ENCODE measurements at places on chromosomes 6 and 20.

DNA sequence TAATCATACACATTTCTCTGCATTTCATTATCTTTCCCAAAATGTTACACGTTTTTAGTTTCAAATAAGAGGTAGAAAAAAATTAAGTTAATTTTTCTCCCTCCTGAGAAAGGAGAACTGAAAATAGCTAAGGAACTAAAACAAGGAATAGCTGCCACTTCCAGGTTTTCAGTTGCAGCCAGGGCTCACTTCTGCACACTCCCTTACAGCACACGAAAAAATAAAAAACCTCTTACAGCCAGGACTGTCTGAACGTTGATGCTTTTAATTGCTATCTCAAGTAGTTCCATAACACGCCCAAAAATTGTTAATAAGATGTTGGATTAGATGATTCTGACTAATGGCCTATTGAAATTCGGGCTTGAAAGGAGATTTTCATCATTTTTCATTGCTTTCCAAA lies 153.7 kb upstream of the THBS2 start:
- no peak for DNase-seq

DNA sequence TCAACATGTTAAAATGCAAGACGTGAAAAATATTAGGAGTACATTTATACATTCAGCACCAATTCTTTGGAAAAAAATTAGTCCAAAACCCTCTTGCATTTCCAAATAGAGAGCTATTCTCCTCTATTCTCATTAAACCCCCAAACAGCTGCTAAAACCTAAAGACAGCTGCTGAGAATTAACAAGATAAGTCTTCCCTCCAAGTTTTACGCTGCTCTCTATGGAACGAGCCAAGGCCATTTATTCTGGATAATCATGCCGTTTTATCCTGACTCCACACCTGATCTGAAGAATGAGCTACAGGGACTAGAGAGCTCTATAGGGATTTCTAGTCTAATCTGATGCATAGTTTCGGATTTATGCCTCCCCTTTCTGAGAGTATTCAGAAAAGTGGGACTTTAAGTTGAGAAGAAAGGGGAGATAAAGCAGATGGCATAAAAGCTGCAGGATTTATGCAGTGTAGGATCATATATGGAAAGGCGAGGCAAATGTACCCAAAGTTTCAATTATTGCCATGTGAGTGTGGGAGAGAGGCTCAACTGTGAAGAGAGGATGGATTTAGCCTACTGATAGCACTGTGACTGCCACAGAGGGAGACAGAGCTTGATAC lies 64.7 kb upstream of the HS3ST5 start:
- DNase-seq: no peak

- DNase-seq: no peak
These were observed 125.0 kb upstream of the TSHZ2 start for GRCh38 chr20:52847029-52847660.

GRCh38 chr6:33420491-33421343 lies 852 bp downstream of the SYNGAP1 start:
- peak; percentile 35 for DNase-seq

- DNase-seq: no peak
These were observed 47.3 kb upstream of the TNFAIP3 start for GRCh38 chr6:137819740-137820139.

DNA sequence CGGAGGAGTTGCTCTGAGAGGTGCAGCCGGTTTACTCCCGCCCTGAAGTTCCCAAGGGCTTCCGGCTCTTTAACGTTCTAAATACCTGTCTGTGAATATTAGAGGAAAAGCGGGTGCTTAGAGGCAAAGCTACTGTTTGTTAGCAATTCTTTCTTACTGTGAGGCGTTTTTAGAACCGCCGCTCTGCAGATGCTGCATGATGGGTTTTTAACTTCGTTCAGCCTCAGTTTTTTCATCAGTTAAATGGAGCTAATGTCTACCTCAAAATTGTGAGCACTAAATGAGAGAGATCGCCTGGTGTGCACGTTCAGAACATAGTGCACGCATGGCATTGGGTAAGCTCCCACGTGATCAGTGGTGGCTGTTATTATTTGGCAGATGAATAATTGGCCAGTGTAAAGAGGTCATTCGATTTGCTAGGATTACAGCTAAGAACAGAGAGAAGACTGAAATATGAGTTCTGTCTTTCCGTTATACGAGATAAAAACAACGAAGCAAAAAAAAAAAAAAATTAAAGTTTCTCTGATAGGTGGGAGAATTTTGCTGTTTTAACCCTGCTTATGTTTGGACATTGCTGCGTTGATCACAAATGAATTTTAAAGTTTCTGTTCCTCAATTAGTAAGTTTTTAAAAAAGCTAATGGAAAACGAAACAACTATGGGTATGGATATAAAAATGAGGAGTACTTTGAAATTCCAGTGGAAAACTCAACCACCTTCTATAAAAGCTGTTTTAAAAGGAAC lies 660 bp upstream of the TFB1M start:
- peak; percentile 89 for DNase-seq

DNA sequence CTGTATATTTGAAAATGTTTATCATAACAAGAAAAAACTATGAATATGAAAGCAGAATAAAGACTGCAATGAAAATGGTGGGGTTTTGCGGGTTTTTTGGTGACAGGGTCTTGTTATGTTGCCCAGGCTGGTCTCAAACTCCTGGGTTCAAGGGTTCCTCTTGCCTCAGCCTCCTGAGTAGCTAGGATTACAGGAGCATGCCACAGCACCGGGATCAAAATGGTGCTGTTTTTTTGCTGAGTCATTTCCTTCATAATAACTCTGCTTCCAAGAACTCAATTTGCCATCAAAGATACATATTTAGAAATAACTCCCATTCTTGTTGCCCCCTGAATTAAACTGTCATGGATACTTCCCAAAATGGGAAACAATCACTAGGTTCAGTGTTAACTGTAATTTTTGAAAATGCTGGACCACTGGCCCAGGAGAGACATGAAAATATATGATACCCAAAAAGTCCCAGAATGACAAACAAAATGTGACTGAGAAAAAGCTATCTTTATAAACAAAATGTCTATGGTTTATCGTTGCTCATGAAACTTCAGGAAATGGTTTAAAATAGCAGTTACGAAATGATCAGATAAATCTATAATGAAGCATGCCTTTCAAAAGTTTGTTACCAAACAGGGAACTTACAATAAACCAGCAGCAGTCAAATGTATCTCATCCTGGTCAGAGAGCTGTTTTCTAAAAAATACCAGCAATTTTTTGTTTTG lies 32.2 kb downstream of the ILRUN start:
- peak; percentile 65 for DNase-seq

GRCh38 chr6:13641315-13641714 lies 26.2 kb downstream of the NOL7 start:
- DNase-seq: peak; percentile 25

DNA sequence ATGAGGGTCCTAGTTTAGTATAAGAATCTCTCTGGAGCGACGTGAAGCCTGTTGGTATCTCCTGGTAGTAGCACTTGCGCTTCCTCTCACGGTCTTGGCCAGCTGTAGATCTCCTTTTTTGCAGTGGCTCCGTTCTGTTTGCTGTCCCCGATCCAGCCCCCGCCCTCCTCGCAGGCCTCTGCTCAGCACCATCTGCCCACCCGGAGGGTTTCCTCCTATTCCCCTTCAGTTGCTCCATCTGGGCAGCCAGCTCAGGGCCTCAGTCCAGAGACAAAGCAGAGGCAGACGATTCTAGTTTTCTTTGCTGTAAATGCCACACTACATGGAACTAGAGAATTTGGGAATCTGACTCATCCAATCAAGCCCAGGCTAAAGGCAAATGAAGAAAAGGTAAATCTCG lies 126.6 kb downstream of the TIAM2 start:
- DNase-seq: no peak

GRCh38 chr6:122833021-122833491 lies 44.0 kb downstream of the SMPDL3A start:
- DNase-seq: no peak

DNA sequence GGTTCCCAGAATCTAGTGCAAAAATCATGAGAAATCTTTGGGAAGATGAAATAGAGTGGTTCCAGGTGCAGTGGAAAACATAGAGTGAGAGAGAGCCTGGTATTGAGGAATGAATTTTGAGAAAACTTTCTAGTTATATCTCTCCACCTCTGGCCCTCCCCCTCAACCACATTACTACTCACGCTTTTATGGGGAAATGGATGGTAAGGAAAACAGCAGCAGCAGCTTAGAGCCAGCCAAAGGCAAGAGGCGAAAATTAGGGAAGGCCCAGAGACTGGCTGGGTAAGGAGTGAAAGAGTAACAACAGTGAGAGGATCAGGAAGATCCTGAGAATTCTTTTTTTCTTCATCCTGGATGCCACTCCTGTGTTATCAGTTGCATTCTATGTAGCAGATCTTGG lies 187.9 kb upstream of the ECI2 start:
- no peak for DNase-seq

DNA sequence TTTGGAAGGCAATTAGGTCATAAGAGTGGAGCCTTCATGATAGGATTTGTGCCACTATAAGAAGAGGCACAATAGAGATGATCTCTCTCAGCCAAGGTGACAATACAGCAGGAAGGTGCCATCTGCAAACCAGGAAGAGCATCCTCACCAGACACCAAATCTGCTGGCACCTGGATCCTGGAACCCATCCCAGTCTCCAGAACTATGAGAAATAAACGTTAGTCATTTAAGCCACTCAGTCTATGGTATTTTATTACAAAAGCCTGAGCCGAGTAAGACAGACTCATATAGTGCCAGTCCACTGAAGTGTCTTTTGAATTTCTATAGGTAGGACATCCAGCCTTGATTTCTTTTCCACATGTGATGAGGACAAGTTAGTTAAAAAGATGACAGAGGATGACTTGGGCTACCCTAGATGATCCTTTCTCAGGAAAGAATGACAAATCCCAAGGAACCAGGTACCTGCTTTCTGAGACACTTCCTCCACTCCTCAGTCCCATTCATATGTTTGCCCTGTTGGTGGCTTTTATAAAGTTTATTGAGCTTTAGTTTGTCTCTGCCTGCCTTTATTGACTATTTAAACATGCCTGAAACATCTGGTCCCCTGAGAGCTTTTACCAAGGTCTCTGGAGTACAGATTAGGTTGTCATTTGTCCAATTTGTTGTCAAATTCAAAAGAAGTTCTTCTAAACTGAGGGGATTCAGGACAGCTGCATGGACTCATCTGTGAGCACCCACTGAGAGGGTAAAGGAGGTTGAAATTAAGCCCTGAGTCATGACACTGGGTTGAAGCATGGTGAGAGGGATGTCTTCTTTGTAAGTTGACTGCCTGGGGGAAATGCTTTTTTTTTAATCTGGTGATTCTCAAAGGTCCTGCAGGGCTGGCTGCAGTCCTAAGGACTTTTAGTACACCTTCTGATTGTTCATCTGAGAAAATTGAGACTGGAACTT lies 165.0 kb upstream of the PLCB4 start:
- DNase-seq: no peak

DNA sequence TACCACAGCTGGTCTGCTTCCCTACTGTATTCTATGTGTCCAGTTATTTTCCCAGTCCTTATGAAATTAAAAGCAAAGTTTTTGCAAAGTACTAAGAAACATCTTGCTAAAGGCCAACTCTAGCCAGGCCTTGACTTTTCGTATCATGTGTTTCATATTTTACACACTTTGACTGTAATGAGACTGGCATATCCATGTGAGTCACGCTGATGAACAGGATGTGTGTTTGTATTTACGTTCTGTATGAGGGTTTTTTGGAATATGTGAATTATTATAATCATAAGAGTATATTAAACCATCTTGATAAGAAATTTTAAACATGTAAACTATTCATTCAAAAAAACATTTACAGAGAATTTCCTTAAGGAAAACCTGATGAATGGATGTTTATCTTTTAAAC lies 59.7 kb downstream of the EYA4 start:
- no peak for DNase-seq

DNA sequence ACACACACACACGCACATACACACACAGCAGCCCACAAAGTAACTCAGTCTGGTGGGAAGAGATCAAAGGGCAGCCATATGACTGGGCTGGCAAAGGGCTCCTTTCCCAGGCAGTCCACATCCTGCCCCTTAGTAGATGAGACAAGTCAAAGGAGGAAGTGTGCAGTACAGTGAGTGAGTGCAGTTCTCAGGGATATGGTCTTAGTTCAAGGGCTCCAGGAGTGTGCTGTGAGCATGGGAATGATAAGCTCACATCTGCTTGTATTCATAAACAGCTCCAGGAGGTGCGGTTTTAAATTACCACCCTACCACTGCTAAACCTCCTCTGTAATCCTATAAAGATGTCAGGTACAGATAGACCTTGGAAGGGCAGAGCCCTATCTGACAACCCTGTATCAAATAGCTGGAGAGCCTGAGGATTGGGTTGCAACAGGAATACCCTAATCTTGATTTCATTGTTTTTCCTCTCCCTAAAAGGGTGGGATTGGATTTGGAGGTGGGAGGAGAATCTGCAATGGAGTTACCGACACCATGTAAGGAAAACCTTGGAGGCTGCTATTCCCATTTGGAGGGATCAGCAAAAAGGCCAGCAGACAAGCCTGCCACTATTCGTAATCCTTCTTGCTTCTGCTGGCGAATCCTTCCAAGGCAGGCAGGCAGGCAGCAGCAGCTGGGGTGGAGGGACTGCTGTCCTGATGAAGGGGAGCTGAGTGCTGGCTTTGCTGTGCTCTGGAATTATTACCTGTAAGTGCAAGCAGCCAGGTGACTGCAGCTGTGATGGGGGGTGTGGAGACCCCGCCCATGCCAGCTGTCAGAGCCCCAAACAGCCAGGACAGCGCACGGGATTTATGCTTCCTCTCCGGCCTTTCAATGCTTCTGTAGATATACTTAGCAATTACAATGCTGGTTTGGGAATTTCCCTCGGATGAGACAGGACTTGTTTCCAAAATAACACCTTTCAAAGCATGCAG lies 342.7 kb downstream of the PRL start:
- DNase-seq: peak; percentile 64

DNA sequence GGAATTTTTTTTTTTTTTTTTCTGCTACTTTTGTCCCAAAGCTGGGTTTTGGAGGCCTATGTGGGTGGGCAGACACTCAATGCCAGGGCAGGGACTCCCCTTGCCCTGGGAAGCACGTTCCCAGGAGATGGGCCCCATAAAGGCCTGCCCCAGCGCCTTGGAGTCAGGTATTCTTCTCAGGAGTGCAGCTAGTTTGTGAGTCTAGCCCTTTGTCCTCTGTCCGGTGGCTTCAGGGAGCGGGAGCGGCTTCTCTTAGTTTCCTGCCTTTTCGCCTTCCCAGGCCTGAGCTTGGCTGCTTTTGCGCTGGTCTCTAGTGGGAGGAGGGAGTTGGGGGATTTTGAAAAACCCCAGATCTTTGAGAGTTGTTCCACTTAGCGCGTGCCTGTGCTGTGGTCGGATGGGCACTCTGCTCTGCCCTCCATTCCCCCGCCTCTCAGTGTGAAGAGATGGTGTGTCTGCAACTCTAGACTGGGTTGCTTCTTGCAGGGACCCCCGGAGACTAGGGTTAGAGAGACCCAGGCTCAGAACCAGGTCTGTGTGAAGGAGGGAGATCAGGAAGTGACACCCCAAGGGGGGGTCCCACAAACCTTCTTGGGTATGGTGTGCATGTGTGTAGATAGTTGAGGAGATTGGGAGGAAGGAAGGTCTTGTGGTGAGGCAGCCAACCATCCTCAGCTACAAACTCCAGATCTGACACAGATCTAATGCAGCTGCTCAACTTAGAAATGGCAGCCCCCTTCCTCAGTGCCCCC lies 1.3 kb downstream of the PLCG1 start:
- DNase-seq: peak; percentile 17

- no peak for DNase-seq
These were observed 82.3 kb downstream of the GPX5 start for GRCh38 chr6:28607990-28608389.

- DNase-seq: peak; percentile 7
These were observed 3.4 kb downstream of the COL9A1 start for GRCh38 chr6:70299456-70299855.
